Hippocampal formation (tissue), 2 donors: ENCODE measurements at places on chromosomes 2 and 18.

DNA sequence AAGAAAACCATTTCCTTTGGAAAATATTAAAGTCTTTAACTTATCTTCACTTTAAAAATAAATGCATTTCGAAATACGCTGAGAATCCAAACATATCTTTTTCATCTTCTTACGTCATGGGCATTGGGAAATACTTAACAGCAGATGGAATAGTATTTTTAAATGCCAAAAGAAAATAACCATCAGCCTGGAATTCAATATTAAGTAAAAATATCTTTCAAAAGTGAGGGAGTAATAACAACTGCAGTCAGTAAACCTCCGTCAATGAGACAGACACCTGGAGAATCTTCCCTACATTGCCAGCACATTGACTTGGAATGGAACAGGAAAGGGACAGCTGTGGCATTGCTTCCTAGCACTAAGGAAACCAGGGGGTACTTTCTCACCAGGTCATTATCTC lies 290.4 kb upstream of the TNP1 start:
- DNase-seq, result no peak

DNA sequence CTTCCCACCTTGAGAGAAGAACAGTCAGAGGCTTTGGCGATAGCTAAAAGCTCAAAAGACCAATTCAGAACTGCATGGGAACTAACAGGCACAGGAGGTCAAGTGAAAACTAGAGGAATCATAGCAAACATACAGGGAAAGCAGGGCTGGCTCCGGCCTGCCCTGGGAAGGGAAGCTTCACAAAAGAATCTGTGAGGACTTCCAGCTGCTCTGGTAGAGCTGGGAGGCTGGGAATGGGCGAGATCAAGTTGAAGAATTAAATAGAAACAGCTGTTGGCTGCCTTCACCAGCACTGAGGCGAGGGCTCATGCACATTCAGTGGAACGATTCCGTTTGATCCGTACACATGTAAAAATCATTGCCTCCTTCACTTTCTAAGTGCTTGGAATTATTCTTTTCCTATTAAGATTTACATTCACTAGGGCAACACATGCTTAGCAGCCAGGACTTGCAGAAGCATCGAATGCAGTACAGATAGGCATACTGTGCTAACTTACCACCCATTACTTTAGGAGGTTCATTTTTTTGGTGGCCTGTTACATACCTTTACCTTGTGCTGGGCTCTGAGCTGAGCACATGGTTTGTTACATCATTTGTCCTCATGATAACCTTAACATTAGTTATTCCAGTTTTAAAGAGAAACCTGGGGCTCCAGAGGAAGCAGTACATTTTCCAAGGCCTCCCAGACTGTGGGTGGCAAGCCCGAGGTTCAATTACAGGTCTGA lies 125.4 kb upstream of the RNF152 start:
- DNase-seq, result no peak

GRCh38 chr18:67104700-67105284 lies 411.7 kb downstream of the DSEL start:
- DNase-seq, result peak; percentile 52

DNA sequence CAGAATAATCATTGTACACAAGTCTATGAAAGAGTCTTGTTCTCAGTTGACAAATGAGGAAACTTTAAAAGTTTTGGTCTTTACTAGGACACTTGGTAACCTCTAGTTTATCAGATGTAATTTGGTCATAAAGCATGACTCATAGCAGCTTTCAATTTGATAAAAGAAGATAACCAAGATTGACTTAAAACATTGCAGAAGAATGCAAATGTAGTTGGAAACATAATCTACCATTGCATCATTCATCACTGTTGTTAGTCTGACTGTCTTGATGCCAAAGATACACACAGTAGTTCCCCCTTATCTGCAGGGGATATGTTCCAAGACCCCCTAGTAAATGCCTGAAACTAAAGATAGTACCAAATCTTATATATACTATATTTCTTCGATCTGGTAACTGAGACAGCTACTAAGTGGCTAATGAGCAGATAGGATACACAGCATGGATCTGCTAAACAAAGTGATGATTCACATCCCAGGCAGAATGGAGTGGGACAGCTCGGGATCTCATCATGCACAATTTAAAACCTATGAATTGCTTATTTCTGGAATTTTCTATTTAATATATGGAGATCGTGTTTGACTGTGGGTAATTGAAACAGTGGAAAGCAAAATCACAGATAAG lies 131.4 kb upstream of the CCDC68 start:
- peak; percentile 29 for DNase-seq

DNA sequence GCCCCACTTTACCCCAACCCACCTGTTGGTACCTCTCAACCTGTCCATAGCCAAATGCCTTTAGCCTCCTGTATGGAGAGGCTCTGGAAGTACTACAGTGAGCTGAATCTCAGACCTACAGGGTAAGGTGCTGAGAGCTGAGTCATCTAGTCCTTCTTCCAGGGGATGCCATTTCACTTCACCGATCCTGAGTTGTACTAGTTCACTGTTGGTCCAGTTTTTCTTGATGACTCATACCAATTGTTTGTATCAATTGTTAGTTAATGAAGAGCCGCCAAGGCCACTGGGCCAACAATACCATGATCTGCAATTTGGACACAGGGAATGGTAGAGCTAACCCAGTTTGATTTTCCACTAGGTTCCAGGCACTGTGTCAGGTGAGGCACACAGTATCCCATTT lies 257.0 kb downstream of the CLIP4 start:
- no peak for DNase-seq

DNA sequence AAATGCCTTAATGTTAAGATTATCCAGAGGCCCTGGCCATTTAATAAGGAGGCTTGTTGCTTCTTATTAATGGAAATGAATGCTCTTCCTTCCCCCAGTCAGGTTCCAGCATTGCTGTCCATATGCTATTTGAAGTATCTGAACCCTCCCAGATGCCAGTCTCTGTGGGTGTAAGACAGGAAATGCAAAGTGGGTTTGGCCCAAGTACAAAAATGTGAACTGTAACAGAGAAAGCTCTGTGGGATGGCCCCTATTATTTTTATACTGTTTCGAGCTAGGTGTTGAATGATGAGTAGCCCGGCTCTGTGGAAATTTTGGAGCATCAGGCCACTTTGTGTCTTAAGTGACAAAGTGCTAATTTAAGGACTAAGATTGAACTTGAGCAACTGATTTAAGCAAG lies 141.0 kb downstream of the UXS1 start:
- DNase-seq, result no peak

DNA sequence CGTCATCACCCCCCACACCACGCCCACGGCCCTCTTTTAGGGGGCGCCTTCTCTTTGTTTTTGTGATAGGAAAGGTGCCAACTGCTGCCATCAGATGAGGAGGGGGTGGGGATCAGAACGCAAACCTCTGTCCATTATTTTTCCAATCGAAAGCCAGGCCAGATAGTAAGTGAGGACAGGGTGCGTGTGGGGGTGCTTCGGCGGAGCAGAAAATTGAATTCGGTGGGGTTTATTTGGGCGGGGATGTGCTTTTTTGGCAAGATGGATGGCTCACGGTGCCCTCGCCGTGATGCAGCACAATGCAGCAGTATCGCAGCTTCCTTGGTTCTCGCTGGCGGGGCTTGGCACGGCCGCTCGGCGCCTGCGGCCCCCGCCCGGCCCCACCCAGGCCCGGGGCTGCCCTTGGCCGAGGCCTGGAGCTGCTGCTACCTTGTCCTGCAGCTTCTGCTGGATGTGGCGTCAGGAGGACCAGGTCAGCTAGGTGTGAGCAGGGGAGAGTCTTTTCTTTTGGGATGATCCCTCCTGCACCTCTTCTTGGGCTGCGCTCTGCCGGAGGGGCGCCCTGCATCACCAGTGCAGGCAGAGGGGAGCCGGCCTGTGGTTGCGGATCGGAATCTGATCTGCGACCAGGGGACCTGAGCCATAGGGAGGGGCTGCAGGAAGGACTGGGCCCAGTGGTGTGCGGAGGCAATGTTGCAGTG lies 1.3 kb downstream of the SPTBN1 start:
- DNase-seq, result no peak

DNA sequence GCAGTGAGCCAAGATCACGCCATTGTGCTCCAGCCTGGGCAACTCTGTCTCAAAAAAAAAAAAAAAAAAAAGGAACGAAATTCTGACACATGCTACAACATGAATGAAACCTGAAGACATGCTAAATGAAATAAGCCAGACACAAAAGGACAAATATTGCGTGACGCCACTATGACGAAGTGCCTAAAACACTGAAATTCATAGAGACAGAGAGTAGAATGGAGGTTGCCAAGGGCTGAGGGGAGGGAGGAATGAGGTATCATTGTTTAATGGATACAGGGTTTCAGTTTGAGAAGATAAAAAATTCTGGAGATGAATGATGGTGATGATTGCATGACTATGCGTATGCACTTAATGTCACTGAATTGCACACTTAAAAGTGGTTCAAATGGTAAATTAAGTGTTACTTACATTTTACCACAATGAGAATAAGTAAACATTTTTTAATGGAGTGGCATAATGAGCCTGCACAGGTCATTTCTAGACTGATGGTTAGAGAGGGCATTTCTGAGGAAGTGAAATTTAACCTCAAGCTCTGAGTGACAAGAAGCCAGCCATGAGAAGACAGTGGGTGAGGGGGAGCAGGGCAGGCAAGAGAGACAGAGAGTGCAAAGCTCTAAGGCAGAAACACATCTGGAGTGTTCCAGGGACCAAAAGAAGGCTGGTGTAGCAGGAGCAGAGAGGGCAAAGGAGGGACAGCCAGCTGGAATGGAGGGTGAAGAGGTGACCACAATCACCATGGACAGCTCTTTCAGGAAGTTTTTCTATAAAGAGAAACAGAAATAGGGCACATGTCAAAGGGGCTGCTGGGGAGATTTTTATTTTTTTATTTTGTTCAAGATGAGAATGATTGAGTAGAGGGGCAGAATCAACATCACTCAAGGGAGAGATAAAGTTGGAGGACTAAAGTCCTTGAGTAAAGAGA lies 20.6 kb upstream of the EXOC6B start:
- no peak for DNase-seq

DNA sequence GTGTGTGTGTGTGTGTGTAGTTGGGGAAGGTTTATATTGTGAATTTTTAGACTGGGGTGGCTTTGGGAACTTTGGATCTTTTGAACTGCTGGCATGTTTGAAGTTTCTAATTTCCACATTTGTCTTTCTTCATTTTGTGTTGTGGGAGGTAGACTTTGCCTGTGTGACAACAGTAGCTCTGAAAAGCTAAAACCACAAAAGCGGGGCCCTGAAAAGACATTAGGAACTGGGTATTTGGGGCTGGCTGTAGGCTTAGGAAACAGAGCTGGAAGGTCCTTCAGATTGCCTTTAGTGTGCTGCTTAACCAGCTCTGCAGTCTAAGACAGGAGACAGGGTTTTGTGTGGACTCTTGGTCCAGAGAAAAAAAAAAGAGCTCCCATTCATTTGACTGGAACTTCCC lies 27.2 kb upstream of the DOCK10 start:
- DNase-seq, result no peak
